ENCODE measurements at places on chromosomes 11 and 22.

GRCh38 chr11:101880222-101880621 is 34.6 kb upstream of the CEP126 start:
- no peak for DNase-seq

GRCh38 chr11:46987183-46987582 is 50.6 kb downstream of the CSTPP1 start:
- no peak for DNase-seq

GRCh38 chr22:40477683-40478337 is 107.4 kb downstream of the SGSM3 start:
- no peak for DNase-seq

DNA sequence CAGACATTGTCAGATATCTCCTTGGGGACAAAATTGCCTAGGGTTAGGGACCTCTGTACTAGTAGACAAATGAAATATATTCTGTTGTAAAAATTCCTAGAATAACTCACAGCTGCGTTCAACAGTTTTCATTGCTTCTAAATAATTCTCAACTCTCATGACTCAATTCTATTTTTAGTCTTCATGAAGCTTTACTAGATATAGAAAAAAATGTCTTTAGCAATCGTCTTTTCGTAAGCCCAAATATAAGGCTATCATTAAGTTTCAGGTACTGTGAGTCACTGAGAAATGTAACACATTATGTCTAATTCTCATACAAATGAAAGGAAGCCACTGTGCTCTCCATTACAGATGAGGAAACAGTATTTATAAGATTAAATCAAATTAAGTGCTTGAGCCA is 6.4 kb downstream of the MMP12 start:
- no peak for DNase-seq

GRCh38 chr22:44620129-44620840 is 81.7 kb upstream of the PRR5 start:
- peak; percentile 72 for DNase-seq

DNA sequence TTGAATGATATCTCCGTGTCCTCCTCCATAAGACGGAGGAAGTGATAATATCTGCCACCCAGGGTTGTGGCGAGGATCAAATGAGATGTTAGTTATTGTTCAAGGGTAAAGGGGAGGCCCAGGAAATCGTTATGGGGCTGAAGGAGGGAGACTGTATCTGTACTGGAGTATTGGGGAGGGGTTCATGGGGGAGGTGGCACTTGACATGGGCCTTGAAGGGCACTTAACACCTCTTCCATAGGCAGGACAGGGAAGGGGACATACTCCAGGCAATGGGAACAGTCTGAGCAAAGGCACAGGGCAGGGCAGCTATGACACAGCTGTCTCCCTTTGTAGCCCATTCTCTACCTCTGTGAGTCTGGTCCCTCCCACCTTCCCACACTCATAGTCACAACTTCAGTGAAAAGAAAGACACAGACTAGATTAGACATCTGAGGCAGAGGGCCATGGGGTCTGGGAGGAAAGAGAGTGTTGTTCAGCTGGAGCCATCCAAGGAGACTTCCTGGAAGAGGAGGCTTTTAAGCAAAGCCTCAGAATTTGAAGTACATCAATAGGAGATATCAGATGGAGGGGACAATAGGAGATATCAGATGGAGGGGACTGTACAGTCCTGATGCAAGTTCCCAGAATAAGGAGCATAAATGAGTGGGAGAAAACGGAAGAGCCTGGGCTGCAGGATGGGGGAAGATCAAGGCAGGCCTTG is 15.8 kb upstream of the DGKZ start:
- peak; percentile 49 for DNase-seq

- DNase-seq = no peak
Measured at GRCh38 chr11:45017329-45017728, 66.6 kb upstream of the TP53I11 start.

DNA sequence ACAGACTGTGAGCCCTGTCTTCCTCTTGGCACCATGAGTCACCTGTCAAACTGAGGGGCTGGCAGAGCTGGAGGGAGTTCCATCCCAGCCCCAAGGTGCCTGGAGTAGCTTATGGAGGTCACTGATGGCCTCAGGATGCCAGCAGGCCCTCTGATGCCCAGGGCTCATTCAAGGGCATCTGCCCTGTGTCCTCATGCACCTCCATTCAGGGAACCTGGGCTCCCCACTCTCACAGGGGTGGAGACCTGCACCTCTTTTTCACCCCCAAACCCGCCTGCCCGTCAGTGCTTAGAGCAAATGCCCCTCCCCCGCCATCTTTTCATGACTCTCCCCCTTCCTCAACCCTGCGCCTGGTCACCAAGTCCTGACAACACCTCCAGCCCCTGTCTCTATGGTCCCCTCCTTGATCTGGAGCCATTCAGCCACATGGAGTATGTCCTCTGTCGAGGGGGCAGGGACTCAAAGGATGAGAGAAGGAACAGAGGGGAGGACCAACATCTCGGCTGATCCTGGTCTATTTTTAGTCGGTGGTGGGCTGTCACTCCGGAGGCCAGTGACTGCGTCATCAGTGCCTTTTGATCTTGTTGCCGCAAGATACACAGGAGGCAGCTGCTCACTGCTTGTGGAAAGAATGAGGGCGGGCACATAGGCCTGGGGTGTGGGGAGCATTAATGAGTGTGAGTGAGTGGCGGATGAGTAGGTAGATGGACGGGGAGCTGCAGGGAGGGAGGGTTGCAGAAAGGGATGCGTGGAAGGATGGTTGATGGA is 72.2 kb downstream of the CDKN1C start:
- no peak for DNase-seq

Data from activated naive CD4-positive, alpha-beta T cell treated with Interleukin-2 at 50 U/mL for 16 hours (primary cell).